ENCODE measurements at places on chromosomes 16 and 17.
A peak's percentile ranks its signal among the peaks of the same experiment; 100 is the strongest.

DNA sequence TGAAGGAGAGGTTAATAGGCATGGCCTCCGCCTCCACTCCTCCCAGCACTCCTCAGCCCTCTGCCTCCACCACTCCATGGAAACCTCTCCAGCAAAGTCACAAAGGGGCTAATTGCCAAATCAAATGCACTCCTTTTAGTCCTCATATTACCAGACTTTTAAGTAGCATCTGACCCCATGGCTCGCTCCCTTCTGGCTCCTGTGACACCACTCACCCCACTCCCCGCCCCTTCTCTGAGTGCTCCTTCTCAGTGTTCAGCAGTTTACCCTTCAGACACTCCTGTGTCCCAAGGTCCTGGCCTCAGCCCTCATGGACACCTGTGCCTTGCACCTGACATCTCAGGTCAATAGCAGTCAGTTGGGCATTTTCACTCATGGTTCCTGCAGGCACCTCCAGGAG is 243.5 kb upstream of the CCL2 start:
- DNase-seq = no peak

DNA sequence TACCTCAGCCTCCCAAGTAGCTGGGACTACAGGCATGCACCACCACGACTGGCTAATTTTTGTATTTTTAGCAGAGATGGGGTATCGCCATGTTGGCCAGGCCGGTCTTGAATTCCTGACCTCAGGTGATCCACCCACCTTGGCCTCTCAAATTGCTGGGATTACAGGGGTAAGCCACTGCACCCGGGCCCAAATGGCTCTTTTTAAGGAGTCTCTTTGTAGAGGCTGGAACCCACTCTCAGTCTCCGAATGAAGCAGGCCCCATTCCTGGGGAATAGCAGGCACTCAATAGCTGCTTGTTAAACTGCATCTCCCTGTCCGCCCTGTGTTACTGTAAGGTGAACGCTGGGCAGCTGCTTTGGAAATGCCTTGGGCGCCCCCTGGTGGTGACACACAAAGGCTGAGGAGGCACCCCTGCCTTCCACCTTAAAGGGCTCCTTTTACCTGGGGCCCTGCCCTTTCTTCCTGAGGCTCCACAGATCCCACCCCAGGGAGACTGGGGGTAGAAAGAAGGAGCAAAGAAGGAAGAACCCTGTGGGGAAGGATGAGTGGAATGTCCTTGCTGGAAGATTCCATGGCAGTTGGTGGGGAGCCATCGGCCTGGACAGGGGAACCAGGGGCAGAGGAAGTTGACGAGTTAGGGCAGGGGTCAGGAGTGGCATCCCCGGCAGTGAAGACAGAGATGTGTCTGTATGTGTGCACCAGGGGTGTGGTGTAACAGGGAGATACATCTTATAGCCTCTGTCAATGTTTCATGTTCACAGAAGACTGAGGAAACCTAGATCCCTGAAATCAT is 6.1 kb upstream of the SP2 start:
- peak; percentile 57 for DNase-seq

DNA sequence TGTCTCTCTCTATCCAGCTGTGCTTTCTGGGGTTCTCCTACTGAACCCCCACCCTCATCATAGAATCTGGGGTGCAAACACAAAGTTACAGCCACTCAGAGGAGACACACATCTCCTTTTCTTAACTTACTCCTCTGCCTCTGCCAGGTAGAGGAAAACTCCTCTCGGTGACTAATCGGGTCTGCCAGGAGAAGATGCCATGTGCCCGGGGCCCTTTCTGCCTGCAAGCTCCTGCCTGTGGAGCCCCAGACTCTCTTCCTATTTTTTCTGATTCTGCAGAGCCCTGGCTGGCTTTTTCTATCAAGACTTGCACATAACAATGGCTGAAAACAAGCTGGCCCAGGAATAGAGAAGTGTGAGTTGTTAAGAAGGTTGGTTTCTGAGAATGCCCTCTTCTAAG is 10.4 kb downstream of the SLC6A4 start:
- no peak for DNase-seq

DNA sequence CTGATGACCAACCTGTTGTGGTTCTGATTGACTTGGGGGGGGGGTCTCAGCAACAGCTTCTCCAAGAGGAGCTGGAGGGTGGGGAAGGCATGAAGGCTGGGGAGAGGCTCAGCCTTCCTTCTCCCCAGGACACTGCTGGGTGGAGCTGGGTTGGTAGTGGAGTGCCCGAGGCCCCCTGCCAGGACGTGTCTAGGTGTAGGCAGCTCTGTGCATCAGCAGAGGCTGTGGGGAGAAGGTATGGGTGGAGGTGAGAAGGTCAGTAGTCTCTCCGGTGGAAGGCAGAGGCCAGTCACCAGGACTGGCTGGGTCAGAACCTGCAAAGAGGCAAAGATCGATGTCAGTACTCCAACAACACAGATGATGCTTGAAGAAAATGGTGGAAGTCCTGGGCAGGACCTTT is 3.9 kb downstream of the CHAD start:
- DNase-seq = no peak

GRCh38 chr16:693766-694165 is 3.6 kb upstream of the WDR24 start:
- no peak for DNase-seq

All from NCI-H187 (cell line).